ENCODE measurements at places on chromosomes 3 and 15.

DNA sequence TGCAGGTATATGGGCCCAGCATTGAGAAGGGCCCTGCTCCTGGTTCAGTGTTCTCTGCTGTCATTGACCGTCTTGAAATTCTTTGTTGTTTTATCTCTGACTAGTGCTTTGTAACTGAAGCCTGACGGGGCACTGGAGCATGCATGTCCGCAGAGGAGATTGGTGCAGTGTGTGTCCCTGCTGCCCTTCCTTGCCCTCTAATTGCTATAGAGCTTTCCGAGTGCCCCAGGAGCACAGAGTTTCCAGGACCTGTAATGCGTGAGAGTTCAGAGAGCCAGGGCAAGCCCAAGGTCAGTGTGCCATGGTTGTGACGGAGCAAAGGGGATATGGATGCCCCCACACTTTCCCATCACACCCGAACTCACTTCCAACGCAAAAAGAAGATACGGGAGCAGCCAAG, 174.3 kb upstream of the UBE3A start:
- no peak for DNase-seq

GRCh38 chr15:90818251-90819210, 49.9 kb upstream of the FURIN start:
- peak; percentile 34 for DNase-seq

GRCh38 chr15:23566071-23566554, 639 bp downstream of the MKRN3 start:
- DNase-seq, result no peak

DNA sequence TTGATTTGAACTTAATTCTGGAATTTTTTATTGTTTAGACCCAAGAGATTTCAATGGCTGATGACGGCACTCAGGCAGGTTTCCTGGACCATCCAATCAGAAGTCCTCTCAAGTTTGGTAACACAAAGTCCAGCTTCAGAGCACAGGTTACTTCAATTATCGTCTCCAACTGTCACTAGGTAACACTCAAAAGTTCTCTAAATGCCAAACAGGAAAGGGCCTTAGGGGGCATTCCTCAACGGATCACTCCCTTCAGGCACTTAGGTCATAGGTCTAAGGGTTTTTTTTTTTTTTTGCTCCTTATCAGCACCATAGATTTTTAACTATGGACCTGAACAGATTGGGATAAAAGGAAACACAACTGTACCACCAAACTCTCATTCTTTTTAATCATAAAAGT, 85.8 kb downstream of the MEIS2 start:
- no peak for DNase-seq

GRCh38 chr3:9088441-9089353, 125.4 kb upstream of the RAD18 start:
- DNase-seq, result no peak

- no peak for DNase-seq
Observed at GRCh38 chr3:64686446-64686908, 1.3 kb downstream of the ADAMTS9 start.

DNA sequence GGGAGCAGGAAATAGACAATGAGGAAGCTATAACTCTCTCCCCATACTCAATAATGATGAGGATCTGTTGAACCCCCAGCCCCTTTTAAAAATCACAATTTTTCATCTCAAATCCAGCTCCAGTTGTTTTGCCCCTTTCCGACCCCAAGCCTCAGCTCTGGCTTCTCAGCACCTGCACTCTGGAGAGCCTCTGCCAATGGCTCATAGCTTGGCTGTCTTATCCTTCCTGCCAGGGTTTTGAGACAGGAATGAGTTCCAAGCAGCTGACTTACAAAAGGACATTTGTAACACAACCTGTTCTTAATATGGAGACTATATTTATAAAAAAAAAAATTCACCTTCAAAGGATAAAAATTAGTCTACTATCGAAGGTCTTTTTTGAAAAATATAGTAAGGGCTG, 105.9 kb upstream of the NEDD4 start:
- DNase-seq, result no peak

DNA sequence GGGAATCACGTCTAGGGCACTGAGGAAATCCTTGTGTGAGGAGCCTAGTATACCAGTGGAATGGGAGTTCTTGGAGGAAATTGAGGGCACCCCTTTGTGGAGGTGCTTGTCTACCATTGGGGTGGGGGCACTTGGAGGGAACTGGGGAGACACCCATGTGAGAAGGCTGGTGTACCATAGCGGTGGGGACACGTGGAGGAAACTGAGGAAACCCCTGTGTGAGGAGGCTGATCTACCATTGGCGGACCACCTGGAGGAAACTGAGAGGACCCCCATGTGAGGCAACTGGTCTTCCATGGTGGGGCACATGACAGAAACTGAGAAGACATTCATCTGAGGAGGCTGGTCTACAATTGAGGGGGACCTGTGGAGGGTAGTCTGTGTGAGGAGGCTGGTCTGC, 164.5 kb downstream of the FBLN2 start:
- no peak for DNase-seq

DNA sequence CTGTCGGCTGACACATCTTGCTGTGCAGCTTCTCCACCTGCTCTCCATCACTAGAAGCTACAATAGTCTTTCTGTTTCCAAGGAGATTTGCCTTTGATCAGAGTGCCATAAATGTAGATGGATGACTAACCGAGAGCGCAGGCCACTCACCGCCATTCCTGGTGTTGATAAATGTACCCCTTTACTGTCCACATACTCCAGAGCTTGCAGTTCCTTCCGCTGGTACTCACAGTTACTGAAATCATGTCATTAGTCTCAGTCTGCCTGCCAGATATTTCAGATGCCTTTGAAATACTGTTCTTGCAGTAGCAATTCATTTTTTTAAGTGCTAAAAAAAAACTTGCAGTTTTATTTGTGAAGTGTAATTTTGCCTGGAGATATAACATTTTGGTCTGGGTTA, 72.3 kb downstream of the BLM start:
- no peak for DNase-seq

GRCh38 chr3:71062952-71063772, 520.4 kb downstream of the FOXP1 start:
- DNase-seq, result no peak

DNA sequence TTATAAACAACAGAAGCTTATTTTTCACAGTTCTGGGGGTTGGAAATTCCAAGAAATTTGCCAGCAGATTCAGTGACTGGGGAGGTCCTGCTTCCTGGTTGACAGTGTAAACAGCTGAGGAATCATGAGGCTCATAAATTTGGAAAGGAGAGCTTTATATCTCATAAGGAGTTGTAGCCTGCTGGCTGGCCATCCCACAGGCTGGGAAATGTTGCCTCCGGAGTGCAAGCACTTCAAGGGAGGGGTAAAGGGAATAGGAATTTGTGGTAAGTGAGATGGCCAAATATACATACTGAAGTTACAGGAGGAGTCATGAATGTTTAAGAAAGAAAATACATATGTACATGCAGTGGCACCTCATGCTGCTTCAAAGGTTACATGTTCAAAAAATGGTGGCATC, 217.2 kb upstream of the CBLB start:
- DNase-seq, result no peak

DNA sequence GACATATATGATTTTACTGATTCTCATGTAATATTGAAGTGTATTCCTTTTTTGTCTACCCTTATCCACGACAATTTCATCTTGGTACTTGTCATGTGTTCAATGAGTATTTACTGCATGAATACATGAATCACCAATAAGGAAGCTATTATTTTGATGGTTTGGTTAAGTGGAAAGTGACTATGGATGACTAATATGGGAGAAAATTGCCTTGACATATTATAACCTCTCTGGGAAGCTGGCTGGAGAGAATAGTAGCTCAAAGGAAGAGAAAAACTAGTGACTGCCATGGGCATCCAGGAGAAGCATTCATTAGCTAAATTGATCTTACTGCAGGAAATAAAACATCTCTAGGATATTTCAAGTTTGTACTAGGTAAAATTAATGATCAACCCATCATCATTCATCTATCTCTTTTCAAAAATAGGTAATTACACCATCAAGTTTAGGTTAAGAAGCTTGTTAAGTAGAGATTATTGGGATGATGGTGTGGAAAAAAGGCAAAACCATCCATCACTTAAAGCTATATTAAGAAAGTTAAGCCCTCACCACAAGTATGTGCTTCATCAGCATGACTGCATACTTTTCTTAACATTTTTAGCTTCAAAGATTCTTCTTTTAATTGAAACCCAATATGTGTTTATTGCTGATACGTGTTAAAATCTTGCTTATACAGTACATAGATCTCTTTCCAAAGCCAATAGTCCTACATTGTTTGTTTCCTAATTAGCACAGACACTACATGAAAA, 455.2 kb upstream of the ARPP21 start:
- no peak for DNase-seq

GRCh38 chr3:69748503-69748902, 9.2 kb downstream of the MITF start:
- DNase-seq, result no peak

- DNase-seq, result no peak
Observed at GRCh38 chr15:80629355-80629754, 65.8 kb upstream of the ABHD17C start.

DNA sequence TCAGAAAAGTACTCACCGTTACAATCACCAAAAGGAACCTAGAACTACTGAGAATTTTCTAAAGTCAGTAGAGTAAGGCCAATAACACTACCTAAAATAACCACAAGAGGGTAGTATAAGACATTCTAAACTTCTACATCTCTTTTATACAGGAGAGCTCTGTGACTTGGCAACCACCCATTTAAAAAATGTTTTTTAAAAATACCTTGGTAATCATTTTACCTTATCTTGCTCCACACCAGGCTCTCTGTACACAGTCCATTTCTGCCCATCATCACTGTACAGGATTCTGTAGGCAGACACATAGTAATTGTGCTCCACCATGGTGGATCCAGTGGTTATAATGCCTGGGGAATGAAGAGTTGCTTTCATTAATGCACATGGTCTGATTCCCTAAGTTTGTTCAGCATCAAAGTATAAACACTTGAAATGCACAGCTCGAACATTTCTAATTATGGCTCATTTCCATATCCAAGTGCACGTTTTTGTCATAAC, 54.5 kb downstream of the ST3GAL6 start:
- DNase-seq, result no peak

GRCh38 chr3:178492491-178492890, 43.7 kb upstream of the KCNMB2 start:
- DNase-seq, result no peak

DNA sequence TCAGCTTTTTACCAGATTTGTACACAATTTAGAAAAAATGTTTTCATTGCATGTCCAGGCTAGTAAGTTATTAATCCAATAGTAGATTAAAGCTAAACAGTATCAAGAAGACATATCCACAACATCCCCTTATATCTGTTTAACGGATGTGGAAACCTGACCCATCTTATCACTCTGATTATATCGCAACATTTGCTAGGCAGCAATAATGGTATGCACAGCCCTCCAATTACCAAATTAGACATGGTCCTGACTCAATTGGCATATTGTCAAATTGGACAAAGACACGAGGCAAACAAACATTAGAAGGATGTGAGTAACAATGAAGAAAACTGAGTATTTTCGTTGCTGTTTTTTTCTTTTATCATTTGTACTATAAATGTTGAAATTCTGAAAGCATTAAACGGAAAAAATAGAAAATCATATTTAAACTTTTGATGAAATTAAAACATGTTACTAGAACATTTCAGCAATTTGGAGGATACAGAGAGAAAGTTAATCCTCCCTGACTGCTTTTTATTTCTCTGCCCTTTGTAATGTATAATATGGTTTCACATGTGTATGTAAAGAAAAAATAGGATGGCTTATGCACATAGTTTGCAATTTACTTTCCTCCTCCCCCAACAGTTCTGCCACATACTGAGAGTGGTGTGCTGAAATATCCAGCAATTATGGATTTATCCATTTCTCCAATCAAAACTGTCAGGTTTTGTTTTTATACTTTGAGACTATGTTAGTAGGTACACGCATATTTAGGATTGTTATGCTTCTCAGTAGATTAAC, 633.7 kb downstream of the ZIC1 start:
- no peak for DNase-seq

GRCh38 chr3:184448321-184449160, 68.7 kb downstream of the CHRD start:
- no peak for DNase-seq

- DNase-seq, result no peak
Observed at GRCh38 chr3:10557781-10558373, 52.5 kb upstream of the ATP2B2 start.

- DNase-seq, result no peak
Observed at GRCh38 chr3:65914032-65914739, 124.5 kb downstream of the MAGI1 start.

DNA sequence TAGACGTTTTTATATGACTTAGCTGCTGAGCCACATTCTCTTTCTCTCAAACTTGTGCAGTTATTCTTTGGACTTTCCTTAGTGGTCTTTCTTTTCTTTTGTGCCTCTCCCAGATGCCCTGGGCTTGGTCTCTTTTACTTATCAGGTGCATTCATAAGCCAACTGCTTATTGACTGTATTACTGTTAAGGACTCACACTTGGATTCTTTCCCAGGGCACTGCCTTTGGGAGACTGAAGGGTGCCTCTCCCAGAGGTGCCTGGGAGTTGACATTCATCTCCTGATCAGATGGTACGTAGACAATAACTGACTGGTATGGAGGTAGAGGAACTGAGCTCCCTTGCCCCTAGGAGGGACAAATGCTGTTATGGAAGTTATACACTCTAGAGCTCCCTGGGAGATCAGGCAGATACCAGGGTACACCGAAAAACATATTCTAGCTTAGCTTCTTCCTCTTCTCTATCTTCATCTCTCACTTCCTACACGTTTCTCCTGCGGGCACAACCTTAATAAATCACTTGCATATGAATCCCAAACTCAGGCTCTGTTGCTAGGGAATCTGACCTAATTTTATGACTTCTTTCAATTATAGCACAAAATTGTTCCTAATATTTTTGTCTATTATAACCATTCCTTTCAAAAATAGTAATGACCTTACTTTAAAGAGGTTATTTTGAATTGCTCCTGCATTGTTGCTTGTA, 24.7 kb downstream of the PARP15 start:
- no peak for DNase-seq
